Stimulated activated CD8-positive, alpha-beta memory T cell treated with anti-CD3 and anti-CD28 coated beads, Interleukin-2, amount 100 ng/mL, for 1 hour (primary cell): ENCODE measurements at places on chromosomes 3 and 15.

DNA sequence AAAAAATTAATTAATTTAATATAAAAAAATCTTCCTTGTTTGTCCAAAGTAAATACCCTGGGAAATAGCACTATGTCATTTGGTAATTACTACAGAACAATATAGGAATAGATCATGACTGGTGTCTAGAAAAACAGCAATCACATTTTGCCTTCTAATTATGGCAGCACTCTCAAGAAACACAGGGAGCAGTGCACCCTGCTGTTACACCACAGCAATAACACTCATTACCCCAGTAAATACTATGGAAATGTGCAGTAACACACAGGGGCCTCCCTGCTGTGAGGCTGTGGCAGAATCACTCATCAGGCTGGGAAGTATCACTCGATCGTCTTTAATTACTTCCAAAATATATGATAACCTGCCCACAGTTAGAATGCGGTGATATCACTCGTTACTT lies 646.0 kb downstream of the TUSC7 start:
- DNase-seq, result no peak

- no peak for DNase-seq
Measured at GRCh38 chr3:196774191-196774820, 34.6 kb downstream of the PAK2 start.

DNA sequence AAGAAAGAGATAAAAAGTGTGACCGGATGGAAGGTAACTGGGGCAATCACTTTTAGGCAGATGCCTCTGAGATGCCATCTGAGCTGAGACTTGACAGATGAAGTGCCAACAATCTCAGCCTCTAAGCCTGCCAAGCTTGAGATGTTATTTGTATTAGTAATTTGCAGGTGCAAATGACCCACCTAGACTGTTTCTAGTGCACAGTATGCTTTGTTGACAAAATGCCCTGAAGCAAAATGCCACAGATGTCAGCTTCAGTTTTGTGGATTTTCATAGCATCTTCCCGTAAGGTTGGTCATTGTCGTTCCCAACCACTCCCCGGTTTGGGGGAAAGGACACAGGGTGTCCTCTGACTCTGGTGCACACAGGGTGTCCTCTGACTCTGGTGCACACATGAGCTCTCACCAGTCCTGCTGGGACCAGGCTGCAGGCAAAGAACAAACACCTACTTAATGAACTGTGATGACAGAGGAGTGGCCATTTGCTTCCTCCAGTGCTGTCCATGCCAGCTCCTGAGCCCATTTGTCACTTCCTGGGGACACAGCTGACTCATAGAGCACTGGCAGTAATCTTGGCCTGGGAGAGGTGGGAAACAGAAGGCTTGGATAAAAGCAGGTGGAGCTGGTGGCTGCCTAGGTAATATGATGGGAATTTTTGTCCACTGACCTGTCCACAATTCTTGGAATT lies 16.7 kb upstream of the PPP1R2 start:
- no peak for DNase-seq

DNA sequence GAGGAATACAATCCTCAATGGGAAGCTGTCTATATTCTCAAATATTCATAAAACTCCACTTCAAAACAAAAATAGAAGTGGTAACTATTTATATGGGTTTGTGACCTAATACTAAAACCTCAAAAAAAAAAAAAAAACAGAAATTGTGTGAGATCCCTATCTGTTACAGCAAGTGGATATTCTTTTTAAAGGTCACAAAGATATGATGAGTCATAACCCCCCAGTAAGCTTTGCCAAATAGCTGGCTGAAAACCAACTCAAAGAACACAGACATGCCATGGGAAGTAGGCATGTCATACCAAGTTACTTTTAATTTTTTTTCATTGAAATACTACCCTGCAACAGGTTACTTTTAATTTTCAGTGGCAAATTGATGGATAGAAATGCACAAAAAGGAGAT lies 62.5 kb downstream of the CBLB start:
- DNase-seq, result no peak

DNA sequence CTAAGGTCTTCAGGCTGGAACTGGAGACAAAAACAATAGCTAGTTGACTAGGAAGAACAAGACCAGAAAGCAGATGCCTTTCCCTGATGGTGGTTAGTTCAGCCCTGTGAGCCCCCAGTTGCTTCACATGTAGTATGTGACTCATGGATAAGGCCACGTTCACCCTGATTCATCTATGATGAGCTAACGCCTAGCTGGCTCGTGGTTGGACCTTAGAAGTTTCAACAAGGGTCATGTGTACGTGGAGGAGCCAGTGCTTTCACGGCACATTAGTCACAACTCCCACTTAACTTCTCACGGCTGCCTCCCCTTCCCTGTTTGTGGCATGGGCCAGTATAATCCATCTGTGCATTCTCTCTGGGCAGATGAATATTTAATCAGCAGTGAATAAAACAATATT lies 20.6 kb downstream of the COL8A1 start:
- DNase-seq, result no peak

DNA sequence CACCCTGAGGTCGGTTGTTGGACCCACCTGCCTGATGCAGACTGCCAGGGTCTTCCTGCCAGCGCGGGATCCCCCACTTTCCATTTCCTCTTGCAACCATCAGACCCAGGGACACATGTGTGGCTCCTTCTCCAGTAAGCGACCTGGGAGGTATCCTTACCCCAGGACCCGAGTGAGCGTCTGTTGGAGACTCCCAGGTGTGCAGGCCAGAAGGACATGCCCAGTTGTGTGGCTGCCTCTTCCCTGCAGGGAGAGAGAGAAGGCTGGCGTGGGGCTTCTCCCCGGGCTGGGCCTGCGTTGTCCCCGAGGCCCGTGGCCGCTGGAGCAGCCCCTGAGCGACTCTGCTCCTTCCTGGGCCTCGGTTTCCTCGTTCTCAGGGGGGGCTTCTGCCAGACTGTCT lies 56.8 kb downstream of the APBA2 start:
- no peak for DNase-seq

DNA sequence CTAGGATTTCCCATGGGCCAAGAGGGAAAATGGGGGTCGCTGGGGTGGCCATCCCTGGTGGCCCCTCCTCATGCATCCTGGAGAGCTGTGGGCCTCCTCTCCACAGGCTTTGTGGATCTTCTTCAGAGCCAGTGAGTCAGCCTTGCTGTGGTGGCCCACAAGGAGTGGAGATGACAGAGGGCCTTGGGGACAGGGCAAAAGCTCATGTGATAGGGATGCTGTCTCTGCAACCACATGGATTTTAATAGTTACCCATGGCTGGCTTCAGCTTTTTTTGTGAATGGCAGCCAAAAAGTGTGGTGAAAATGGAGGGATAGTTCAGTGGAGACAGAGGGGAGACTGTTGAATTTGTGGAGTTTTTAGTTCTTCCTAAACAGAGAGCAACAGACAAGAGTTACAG lies 1.2 kb downstream of the TF start:
- DNase-seq, result no peak

DNA sequence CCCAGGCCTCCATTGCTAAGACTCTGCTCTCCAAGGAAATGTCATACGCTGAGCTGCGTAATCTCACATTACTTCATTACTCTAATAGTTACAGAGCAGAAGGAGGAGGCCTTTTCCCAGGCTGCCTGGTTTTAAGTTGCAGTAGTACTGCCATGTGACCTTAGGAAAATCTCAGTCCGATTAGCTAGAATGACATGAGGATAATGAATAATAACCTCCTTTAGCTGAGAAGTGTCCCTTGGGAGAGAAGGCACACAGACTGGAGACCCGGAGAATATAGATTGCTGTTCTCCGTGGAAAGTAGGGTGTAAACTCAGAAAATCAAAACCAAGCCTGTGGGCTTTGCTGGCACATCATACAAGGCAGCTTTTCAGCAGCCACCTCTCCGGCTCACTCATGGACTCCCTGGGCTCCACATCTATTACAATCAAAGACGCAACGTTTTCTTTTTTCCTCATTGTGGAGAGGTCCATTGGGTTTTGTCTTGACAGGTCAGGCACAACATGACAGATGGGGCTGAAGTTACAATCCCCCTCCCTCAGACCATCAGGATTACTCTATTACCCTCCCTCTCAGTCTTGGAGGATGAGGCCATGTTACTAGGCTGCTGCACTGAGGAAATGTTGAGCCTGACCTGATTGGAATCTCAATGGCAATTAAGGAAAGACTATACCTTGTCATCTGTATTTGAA lies 134.8 kb upstream of the MB21D2 start:
- no peak for DNase-seq

- no peak for DNase-seq
Measured at GRCh38 chr3:145604851-145605250, 556.1 kb downstream of the PLOD2 start.

DNA sequence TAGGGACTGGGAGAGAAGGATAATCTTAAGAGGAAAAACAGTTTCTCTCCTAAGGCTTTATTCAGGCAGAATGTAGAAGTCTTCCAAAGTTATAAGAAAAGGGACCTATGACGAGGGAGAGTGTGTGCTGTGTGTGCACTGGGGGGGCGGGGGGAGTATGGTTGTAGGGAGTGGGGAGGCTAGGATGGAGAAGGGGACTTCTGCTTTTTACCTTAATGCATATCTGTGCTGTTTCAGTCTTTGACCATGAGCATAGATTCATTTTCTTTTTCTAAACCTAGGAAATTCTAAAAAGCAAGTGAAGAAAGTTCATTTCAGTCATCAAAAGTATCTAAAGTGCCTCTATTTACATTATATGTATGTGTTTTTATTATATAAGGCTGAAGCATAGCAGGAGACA lies 52.6 kb upstream of the RASA2 start:
- DNase-seq, result no peak

DNA sequence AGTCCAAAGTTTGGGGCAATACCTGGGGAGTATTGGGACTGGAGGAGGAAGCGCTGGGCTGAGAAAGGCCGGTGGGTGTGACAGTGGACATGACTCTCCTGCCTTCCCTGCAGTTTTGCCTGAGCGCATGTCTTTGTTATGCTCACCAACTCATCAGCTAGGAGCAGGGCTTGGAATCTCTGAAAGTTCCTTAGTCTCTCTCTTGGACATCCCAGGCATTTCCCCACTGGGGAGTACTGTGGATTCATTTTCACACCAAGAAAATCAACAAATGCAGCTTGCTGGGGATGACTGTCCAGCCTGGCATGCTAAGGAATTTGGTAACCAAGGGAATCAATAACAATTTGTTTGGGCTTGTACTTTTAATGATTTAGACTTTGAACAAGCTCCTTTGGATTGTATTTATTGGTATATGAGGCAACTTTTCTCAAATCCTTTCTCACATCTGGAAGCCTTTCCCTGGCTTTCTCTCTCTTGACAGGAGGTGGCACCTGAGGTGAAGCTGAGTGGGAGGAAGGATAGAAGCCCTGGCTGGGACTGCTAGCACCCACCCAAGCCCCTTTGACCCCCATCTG lies 48.5 kb upstream of the CHST2 start:
- DNase-seq, result no peak

- DNase-seq, result peak; percentile 41
Measured at GRCh38 chr3:187041362-187042307, 97.7 kb downstream of the RPL39L start.

DNA sequence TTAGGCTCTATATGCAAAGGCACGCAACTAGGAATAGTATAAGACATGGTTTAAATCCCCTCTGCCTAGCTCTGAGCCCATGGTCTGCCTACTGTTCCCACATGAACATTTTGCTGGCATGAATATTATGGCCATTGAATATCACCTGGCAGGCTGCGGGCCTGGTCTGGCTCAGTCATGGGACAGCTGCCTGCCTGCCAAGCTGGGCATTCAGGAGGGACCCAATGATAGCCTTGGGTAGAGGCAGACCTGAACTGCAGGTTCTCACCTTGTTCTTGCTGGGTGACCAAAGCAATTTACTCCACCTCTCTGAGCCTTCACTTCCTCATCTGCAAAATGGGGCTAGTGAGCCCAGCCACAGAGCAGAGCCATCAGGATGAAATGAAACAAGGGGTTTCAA lies 11.3 kb downstream of the RBP1 start:
- no peak for DNase-seq

- DNase-seq, result no peak
Measured at GRCh38 chr3:120730576-120731542, 11.5 kb downstream of the RABL3 start.

- no peak for DNase-seq
Measured at GRCh38 chr3:72658466-72659100, 189.7 kb downstream of the SHQ1 start.

GRCh38 chr15:34718681-34719665 lies 35.8 kb downstream of the GJD2 start:
- no peak for DNase-seq

- no peak for DNase-seq
Measured at GRCh38 chr15:50808728-50809127, 43.2 kb upstream of the SPPL2A start.

- no peak for DNase-seq
Measured at GRCh38 chr3:114941626-114942309, 205.3 kb downstream of the ZBTB20 start.

GRCh38 chr3:146581080-146581601 lies 24.0 kb downstream of the PLSCR5 start:
- DNase-seq, result no peak

DNA sequence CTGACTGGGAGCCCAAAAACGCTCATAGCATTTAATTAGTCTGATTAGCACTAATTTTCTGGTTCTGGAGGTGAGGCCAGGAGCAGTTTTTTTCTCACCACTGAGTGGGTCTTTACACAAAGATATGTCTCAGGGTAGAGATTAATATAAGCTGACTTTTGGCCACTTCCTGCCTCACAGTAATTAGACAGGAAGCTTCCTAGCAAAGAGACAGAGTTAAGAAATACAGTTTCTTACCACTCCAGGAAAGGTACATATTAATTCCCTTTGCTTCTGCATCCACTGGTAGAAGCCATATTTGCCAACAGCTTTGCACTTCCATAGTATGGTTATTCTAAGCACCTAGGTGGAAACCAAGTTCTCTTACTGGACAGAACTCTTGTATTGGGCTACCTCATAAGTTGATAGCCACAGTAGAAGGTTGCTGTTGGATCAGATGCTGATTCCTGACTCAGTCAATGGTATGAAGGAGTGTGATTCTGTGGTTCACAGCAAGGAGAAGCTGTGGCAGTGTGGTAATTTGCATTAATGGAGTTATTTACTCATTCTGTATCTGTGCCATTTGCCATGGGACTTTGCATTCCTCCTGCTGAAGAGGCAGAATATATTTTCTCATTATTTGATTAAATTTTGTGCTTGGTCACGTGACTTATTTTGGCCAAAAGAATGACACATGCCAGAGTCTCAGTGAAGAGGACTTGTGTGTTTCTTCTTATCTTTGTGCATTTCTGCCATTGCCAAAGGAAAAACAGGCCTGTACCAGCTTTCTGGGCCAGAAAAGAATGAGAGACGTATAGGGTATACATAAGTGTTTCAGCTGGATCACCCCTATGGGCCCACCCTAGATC lies 17.5 kb upstream of the ZBTB20 start:
- DNase-seq, result no peak

DNA sequence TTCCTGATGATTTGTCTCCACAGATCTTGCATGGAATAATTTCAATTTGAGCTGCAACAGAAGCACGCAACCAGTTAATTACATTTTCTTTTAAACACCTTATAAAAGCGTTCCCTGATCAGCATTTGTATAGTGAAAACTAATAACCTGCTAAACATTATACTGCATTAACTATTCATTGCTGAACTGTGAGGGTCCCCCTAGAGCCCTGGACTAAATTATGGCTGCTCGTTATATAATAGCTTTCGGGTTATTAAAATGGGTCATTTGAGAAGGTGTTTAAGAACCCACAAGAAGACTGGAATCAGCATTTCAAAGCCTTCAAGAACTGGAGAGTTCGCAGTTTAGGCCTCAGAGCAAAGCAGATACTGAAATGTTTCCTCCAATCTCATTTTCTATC lies 52.9 kb upstream of the ICE2 start:
- no peak for DNase-seq

- DNase-seq, result no peak
Measured at GRCh38 chr15:93174836-93175235, 85.8 kb upstream of the RGMA start.

- no peak for DNase-seq
Measured at GRCh38 chr3:48030188-48030587, 14.0 kb upstream of the MAP4 start.
